Effector CD8-positive, alpha-beta T cell (primary cell): ENCODE measurements at places on chromosomes 6 and 20.

- DNase-seq: no peak
Observed at GRCh38 chr20:57262301-57262700, 4.1 kb downstream of the BMP7 start.

DNA sequence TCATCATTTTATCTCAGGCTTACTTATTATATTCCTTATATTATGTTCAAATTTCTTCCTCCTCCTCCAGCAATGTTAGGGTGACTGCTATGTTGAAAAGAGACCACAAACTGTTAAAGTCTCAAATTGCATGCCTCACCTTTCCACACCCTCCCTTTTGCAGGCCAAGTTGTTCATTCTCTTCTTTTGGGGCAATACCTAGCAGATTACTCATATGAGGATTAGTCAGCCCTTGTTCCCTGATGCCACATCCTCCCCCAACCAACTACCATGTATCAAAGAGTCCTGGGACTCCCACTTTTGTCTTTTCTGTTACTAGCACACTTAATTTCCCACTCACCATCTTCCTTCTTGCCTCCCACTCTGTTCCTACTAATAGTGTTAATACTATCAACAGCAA is 434.7 kb downstream of the BCKDHB start:
- no peak for DNase-seq

DNA sequence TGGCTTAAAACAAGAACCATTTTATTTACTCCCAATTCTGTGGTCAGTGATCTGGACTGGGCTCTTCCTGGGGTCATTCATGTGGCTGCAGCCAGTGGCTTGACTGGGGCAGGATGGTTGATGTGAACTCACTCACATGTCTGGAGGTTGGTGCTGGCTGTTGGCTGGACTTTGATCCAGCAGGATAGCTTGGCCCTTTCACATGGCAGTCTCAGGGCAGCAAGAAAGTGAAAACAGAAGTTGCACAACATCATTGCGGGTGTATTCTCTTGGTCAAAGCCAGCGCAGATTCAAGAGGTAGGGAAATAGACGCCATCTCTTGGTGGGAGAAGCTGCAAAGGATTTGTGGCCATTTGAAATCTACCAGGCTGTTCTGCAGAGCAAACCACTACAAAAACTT is 77.2 kb downstream of the MDGA1 start:
- no peak for DNase-seq

- peak; percentile 74 for DNase-seq
Observed at GRCh38 chr6:30102970-30103871, 9.7 kb downstream of the TRIM31 start.

- no peak for DNase-seq
Observed at GRCh38 chr6:148873868-148874267, 127.0 kb downstream of the UST start.

- DNase-seq: no peak
Observed at GRCh38 chr20:19940988-19941460, 76.1 kb upstream of the NAA20 start.
